ENCODE measurements at places on chromosomes 6 and 20.

DNA sequence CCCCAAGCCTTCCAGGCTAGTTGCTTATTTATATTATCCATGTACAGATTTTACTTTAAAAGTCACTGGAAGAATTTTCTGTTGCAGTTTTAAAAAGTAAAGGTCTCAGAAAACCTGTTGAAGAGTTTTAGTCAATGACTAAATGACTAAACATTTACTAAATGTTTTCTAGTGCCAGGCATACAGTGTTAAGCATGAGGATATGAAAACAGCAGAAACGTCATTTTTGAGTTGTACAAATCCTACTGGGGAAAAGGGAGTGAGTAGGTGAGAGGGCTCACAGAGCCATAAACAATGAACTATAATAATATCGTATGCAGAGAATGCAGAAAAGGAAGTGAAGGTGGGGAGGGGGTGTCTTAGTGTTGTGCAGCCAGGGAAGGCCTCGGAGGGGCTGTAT is 66.3 kb downstream of the MAN1A1 start:
- DNase-seq = no peak

DNA sequence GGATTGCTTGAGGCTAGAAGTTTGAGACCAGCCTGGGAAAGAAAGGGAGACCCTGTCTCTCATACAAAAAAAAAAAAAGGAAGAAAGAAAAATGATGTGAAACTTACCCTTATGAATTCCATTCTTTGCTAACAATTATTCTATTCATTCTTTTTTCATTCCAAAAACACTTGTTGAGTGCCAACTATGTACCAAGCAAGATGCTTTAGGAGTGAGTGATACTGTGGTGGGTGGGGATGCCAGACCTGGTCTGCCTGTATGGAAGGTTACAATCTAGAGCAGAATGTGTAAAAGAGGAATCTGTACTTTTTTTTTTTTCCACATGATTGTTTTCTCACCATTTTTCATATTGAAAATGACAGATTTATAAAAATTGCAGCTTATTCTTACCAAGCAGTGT is 73.8 kb upstream of the TULP1 start:
- DNase-seq = no peak

- DNase-seq = no peak
Measured at GRCh38 chr20:59137532-59137931, 26.1 kb upstream of the ZNF831 start.

- no peak for DNase-seq
Measured at GRCh38 chr20:18729231-18729825, 84.3 kb upstream of the SCP2D1 start.

DNA sequence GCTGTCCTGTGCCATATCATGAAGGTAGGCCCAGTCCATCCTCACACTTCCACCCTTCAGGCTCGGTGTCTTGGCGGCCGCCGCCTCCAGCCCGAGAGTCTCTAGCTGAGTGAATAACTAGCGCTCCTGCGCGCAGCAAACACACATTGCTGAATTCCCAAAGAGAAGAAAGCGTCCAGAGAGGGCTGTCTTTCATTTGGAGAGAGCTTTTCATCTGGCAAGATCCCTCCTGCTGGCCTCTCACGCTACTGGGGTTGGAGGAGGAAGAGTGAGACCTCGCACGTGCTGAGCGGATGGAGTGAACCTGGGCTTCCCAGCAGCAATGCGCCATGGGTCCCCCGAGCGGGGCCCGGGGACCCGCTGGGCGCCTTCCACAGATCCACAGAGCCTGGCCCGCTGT is 73.2 kb downstream of the NCR2 start:
- no peak for DNase-seq

GRCh38 chr6:122833021-122833491 is 44.0 kb downstream of the SMPDL3A start:
- no peak for DNase-seq

DNA sequence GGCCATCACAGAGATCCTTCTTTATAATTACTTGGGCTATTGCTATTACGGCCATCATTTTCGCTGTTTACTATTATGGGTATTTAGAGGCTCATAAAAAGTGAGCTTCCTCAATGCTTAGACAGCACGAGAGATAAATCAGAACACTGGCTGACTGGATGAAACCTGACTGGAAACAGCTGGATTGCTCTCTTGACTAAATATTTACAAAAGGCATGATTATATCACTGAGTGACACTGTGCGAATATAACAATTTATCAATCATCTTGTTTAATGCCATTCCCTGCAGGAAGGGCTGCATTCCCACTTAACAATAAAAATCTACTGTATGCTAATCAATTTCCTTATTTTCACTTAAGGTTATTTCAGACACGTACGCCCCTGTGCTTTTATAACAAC is 260.1 kb upstream of the ARID1B start:
- no peak for DNase-seq

- peak; percentile 8 for DNase-seq
Measured at GRCh38 chr6:105433723-105434122, 30.8 kb upstream of the PREP start.

DNA sequence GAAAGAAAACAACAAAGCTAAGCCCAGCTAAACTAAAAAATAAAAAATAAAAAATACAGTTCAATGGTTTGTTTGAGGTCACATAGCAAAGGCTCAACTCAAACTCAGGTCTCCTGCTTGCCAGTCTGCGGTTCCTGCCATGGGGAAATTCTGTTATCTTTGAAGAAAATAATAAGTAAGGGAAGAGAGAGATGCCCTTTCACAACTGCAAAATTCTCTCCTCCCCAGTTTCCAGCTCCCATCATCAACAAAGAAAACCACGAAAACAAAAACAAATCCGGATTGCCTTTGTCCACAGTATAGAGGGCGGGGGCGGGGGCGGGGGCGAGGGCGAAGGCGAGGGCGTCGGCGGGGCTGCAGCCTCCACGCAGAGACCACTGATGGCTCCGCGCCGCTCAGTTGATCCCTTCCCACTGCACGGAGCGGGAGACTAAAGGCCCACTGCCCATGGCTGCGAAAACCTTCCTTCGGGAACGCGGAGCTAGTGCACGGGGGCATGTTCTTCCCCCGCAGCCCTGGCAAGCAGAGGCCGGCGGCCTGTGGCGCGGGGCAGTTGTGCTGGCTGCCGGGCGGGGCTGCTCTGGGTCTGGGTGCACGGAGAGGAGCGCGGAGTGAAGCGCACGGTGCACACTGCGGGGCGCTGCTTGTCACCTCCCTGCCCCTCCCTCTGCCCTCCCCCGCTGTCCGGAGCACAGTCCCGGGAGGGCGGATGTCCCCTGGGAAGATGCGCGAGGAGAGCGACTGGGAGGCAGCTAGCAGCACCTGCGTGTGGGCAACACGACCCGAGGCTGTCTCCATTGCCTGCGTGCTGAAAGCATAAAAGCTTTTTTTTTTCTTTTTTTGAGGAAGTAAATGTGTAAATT is 54.1 kb upstream of the TPD52L1 start:
- DNase-seq = peak; percentile 22

DNA sequence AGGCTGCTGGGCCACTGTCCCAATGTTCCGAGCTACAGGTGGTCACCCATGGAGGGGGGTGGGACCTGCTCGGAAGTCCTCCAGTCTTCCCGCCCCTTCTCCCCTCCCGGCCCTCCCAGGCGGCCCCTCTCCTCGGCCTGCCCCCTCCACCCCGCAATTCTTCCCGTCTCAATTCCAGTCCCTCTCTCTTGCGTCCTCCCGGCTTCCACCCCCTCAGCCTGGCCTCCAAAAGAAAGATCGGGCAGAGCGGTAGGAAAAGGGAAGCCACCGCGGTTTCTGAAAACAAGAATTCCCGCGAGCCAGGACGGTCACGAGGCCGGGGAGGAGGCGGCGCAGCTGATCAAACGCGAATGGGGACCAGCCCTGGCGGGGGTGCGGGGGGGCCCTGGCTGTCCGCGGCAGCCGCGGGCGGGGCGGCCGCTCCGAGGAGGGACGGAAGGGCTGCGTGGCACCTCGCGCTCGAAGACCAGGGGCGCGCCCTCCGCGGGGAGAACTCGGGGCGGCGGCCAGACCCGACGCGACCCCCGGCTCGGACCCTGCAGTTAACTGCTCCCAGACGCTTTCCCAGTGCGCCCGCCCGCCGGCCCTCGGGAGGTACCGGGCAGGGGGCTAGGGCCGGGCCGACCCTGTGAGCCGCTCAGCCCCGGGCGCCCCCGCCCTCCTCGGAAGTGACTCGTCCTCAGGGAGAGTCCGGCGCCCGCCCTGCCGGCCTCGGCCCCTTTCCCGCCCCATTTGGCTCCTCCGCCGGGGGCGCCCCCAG is 1.0 kb downstream of the PXDC1 start:
- peak; percentile 20 for DNase-seq

GRCh38 chr6:35453236-35453635 is 1.1 kb downstream of the FANCE start:
- no peak for DNase-seq

DNA sequence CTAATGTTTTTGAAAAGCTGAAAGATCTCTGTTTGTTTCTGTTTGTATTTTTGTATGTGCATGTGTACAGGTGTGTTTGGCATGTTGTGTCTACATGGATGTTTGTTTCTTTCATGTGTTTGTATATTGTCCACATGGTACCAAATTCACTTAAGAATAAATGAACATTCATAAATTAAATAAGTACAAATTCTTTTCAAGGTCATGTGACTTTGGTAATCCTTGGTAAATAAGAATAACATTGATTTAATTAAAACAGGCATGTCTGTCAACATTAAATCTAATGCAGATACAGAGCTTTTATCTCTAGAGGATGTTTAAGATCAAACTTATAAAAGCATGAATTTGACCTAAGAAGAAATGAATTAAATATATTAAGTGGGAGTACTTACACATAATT is 219.8 kb upstream of the EPHA7 start:
- DNase-seq = no peak

- DNase-seq = no peak
Measured at GRCh38 chr6:111282515-111282914, 195.2 kb downstream of the SLC16A10 start.

DNA sequence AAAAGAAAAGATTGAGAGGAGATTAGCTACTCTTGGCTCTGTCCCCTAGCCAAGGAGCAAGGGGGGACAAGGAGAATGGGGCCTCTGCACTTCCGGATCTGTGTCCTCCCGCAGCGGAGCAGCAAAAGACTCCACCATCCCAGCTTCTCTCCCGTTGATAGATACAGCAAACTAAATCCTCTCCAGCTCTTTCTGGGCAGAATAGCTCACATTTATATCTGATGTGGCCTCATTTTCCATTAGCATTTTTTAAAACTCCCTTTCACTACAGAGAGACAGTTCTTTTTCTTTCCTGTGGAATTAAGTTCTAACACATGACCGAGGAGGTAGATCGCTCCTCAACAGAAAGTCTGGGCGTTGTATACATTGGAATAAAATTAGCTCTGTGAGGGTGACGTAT is 260.9 kb upstream of the SOX4 start:
- DNase-seq = no peak

GRCh38 chr20:63591147-63591533 is 17.1 kb upstream of the HELZ2 start:
- no peak for DNase-seq

DNA sequence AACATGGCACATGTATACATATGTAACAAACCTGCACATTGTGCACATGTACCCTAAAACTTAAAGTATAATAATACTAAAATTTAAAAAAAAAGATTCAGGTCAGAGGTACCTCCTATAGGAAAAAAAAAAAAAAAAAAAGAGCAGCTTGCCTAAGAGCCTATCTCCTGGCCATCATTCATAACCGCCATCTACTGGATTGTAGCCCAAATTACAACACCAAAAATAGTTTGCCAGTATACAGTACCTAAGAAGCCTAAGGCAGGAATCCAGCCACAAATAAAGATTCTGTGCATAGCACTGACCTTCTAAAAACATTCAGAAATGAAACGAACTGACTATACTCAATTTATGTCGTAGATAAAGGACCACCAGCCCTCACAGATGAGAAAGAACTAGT is 438.4 kb upstream of the ADGRB3 start:
- DNase-seq = no peak

DNA sequence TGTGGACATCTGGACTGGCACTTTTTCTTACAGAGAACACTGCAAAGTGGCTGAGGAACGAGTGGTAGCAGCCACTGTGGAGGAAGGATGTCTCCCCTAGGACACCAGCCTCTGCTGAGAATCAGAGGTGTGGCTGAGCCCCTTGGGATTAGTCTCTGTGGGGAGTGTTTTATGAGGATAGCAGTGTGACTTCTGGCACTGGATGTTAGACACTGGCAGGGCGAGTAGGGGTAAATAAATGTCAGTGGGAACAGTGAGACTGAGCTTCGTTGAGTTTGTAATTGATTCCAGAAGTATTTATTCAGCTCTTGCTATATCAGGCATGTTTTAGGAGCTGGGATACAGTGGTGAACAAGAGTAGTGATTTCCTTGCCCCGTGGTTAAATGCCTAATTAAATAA is 124.0 kb downstream of the JARID2 start:
- DNase-seq = no peak

DNA sequence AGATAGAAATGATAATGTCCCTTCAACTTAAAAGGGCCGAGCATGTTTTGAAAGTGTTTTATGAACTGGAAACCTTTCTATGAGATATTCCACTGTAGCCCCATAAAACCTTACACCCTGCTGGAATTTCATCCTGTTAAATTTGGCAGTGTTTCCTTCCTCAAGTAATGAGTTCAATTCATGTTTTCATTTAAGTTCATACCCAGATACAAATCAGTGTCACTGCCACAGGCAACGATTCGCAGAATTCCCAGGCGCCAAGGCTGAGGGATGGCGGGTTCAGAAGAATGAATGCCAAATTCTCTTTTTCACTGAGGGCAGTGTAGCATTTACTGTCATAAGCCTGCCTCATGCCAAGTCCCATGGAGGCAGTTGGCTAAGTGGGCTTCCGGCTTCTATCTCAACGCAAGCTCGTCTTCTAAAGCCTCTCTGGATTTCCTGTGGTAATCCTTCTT is 511.8 kb upstream of the ID4 start:
- no peak for DNase-seq
